ENCODE measurements at places on chromosomes 4 and X.

- DNase-seq = no peak
These were observed 30.4 kb downstream of the KIT start for GRCh38 chr4:54687887-54688841.

GRCh38 chr4:69727426-69727825 is 33.0 kb downstream of the SULT1B1 start:
- DNase-seq = no peak

GRCh38 chr4:159455675-159456237 is 352.9 kb downstream of the RAPGEF2 start:
- no peak for DNase-seq

DNA sequence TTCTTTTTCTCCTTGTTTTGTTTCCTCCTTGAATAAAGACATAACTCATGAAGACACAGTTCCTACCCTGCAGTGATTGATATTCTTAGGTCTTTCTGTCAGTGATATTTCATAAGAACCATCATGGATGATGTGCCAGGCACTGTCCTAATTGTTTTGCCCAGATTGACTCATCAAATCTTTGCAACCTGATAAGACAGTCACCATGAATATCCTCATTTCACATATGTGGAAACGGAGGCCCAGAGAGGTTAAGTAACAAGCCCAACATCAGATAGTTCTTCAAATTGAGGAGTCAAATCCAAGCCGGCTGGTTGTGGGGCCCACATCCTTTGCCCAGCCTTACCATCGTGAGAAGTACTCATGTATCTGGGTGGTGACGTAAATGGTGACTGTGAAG is 69.9 kb downstream of the SEL1L3 start:
- no peak for DNase-seq

GRCh38 chrX:80216086-80216485 is 201.5 kb downstream of the TBX22 start:
- DNase-seq = no peak

GRCh38 chr4:83932750-83933391 is 397.0 kb downstream of the GPAT3 start:
- DNase-seq = no peak

DNA sequence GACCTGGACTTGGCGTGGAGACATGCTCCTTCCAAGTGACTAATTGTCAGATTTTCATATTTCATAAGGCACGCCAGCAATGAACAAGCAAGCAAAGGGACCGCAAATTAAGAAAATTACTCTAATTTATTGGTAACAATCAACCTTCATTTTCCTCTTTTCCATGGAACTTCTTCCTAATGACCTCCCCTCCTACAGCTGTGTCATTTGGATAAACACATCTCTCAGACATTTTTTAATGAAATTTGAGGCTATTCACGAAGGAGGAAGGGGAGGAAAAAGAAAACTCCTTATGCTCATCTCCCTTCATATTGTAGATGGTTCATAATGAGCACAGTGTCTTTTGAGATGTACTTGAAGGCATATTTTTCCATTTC is 38.6 kb upstream of the TLR3 start:
- no peak for DNase-seq

GRCh38 chr4:151114338-151114737 is 14.9 kb downstream of the RPS3A start:
- no peak for DNase-seq

- DNase-seq = no peak
These were observed 262.5 kb upstream of the HS3ST1 start for GRCh38 chr4:11691236-11691635.

GRCh38 chrX:15864629-15865028 is 10.0 kb upstream of the AP1S2 start:
- no peak for DNase-seq

DNA sequence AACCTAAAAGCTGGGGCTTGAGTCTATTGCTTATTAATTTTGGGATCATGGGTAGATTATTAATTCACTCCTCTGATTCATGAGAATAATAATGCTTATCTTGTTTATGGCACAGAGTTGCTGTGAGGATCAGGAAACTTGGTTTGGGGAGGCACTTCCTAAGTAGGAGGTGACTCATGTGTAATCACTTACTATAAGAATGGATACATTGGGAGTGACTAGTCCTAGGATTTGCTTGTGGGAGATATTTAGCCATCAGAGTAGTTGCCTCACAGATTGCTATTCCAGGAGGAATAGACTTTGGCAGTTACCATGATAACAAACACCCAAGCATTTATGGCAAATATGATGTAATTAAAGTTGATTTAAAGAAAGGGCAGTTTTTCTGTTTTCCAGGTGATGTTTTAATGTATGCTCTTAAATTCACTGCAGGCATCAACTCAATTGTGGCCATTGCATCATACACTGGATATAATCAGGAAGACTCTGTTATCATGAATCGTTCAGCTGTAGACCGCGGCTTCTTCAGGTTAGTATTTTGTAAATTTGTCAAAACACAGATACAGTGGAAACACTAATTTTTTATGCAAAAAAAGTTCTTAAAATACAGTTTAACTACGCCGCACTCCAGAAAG is 41.9 kb downstream of the POLR2B start:
- DNase-seq = no peak

DNA sequence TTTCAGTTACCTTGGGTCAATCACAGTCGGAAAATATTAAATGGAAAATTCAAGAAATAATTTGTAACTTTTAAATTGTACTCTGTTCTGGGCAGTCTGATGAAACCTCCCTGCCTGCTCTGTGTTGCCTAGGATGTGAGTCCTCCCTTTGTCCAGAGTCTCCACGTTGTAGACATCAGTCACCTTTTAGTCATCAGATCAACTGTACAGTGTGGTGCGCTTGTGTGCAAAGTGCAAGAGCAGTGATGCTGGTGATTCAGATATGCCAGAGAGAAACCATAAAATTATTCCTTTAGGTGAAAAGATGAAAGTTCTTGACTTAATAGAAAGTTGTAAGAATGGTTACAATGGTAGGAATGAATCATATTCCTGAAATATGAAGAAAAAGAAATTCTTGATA is 1.4 kb downstream of the SPATA4 start:
- DNase-seq = no peak

GRCh38 chrX:136745215-136746173 is 35.2 kb downstream of the ARHGEF6 start:
- no peak for DNase-seq

- DNase-seq = no peak
These were observed 46.3 kb downstream of the SPANXD start for GRCh38 chrX:141652286-141652685.

DNA sequence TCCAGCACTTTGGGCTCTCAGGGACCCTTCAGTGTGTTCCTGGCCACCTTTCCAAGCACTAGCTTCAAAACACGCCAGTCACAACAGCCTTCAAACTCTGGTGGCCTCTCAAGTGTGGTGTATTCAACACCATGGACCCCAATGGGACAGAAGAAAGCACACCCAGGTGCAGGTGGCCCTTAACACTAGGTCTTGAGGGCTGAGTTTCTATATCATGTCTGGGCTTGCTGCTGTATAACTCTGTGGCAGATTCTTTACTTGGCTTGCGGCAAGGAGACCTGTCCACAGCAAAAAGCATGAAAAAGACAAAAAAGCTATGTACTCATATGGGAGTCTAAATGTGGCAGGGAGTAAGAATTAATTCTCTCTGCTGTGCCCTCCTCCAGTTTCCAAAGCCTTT is 23.1 kb downstream of the MSL3 start:
- DNase-seq = no peak

DNA sequence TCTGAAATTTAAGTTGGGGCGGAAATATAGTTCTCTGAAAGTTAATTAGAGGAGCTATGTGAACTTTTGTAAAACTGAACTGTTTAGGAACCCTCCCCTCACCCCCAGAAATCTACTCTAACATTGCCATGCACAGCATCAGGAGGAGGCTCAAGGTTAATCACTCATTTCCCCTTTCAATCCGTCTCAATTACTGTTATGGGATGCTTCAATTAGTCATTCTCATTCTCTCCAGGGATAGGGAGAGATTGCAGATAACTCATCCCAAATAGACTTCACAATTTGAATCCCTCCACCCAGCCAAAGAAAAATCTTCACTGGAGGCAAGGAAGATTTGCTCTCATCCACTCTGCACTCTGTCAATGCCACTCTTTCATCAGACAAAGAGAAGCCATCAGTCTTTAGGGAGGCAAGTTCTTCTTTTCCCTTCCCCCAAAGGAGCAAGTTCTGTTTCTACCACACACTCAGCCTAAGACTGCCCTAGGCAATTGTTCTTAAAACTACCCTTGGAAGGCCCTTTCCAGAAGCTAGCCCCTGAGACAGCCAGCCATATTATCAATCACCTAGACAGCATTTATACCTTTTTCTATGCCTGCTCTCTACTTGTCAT is 140.4 kb downstream of the SLC10A7 start:
- no peak for DNase-seq

DNA sequence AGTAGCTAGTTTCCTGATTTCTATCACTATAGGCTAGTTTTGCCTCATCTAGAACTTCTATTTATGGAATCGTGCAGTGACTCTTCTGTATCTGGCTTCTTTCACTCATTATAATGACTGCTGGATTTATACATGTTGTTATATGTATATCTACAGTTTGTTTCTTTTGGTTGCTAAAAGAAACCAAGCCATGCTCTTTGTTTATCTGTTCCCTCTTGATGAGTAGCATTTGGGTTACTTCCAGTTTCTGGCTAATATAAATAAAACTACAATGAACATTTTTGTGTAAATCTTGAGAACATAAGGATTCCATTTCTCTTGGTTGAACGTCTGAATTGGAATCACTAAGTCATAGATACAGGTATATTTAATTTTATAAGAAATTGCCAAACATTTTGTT is 73.9 kb downstream of the ARHGAP24 start:
- no peak for DNase-seq

DNA sequence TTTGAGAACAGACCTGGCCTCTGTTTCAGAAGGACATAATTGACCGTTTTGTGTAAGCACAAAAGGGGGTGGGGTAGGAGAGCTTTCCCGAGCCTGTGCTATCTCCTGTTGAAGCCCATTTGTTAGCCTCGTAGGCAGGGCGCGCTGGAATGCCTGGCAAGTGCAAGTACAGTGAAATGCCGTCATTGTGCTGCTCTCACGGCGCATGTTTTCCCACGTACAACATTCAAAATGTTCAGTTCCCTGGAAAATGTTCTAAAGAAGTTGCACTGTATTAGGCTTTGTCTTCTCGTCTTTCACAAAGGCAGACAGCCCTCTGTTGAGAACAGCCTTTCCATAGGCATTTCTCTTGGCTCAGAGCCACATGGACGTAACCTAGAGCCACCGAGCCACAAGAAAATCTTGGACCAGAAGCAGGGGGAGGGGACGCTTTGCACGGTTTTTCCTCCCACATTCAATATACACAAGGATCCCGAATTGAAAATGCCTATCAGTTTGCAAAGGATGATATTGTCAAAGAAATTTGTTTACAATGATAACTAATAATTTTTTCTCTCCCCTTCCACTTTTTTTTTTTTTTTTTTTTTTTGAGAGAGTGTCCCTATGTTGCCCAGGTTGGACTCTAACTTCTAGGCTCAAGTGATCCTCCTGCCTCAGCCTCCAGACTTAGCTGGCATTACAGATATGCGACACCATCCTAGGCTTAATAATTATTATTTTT is 54.6 kb upstream of the RAPGEF2 start:
- DNase-seq = no peak

- peak; percentile 46 for DNase-seq
These were observed 15.6 kb upstream of the BBS12 start for GRCh38 chr4:122716825-122717448.

GRCh38 chr4:78556665-78557064 is 5.1 kb downstream of the ANXA3 start:
- no peak for DNase-seq

DNA sequence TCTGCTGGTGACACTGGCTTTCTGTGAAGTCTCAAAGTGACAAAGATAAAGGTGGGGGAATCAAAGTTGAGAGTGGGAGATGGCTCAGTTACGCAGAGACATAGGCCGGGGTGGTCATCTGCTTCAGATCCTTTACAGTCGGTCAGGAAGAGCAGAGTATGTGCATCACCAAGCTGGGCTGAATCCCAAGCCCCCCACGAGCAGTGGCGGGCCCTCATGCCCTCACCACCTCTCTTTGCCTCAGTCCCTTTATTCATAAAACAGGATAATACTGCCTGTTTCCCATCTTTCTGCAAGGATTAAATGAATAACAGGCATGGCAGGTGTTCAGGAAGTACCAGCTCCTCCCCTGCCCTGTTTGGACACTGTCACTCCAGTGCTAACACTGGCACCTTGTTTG is 135.6 kb downstream of the EVC2 start:
- no peak for DNase-seq

GRCh38 chr4:40582413-40582812 is 47.3 kb downstream of the RBM47 start:
- DNase-seq = no peak

DNA sequence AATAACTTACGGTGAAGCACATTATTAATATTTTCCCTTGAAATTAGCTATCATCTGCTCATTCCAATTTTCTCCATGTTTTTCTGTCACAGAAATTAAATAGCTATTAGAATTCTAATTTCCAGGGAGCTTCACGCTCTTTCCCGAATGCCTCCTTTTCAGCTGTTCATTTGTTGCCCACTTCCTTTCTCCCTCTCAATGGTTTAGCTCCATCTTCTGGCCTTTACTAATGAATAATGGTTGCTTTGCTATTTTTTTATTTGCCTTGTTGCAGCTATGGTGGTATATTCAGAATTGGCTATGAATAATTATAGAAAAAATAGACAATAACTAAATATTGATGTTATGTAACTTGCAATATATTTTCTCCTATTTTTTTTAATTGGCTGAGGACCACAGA is 70.5 kb downstream of the GRIA2 start:
- DNase-seq = no peak

DNA sequence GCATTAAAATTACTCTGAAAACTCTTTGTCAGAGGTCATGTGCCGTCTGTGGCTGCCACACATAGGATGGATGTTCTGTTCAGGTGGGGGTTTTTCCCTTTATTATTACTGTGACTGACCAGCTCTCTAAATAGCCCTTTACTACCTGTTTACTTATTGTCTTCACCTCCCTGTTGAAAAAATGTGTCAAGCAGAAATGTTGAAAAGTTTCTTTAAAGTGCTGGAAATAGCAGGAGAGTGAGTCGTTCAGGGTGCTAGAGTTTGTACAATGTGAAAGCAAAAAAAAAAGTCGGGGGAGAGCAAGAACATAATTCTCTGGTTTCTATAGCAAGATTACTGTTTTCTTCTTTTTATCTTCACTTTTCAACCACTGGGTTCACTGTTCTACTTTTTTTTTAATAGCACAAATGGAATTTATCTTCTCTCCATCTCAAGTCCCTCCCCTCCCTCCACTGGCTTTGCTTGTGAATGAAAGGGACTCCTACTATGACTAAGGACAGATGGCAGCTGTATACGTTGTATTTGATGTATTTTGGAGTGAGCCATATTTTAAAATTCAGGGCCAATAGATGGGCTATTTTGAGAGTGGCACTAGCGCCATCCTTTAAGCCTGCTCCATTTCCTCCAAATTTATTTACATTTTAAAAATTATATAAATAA is 33.3 kb downstream of the ARX start:
- DNase-seq = no peak

DNA sequence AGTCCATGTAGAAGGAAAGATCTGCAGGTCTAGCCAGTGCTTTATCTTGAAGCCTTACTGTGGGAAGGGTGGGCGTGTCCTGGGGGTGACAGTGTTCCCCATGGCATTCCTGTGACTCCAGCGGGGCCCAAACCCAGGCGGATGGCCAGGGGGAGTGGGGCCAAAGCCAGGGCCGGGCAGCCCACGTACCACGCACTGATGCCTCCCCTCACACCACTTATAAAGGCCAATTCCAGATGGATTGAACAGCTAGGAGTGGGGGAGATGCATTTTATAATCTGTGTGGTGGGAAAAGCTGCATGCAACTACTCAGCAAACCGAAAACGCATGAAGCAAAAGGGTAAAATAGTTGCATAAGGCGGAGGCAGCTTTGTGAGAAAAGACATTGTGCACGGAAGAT is 36.4 kb downstream of the NELFA start:
- no peak for DNase-seq
